ENCODE measurements at places on chromosomes 11 and 22.

DNA sequence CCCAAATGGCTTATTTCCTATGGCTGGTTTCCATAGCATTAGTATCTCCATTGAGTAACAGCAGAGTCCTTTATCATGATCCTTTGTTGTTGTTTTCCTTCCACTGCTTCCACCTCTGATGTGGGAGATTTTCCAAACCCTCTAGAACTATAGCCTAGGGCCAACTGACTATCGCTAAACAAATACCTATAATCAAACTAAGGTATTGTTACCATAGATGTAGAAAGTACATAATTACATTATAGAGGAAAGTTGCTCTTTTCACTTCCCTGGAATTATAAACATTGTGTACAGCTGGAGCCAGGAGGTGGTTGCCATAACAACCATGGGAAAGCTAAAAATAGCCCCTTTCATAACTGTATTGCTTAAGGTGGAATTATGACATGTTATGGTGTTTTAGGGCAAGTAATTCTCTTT is 47.0 kb upstream of the ALKBH3 start:
- no peak for DNase-seq

- DNase-seq, result no peak
These were observed 39.0 kb downstream of the CWC15 start for GRCh38 chr11:94934362-94934761.

DNA sequence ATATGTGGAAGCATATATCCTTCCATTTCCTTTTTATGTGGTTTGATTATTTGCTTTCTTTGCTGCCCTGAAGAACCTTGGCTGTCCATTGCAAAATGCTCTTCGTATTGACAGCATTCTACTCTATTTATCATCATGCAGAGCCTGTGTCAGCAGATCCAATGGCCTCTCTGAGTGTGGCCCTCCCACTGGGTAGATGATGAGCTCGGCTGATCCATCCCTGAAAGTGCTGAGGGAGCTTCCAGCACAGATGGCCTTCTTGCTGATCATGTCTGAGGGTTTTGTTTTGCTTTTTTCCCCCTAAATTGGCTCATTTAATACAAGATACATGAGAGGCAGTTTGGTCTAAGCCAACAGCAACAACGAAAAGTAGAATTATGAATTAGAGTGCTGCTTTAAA is 181.0 kb downstream of the GRIA4 start:
- no peak for DNase-seq

- no peak for DNase-seq
These were observed 1.9 kb upstream of the GCAT start for GRCh38 chr22:37805810-37806277.

- DNase-seq, result no peak
These were observed 4.3 kb downstream of the SIAE start for GRCh38 chr11:124669193-124669592.

Measured in neuronal stem cell (in vitro differentiated cells).